Caco-2 (cell line): ENCODE measurements at places on chromosomes 2 and 18.

- DNase-seq = no peak
Observed at GRCh38 chr2:153404792-153405191, 73.8 kb downstream of the RPRM start.

DNA sequence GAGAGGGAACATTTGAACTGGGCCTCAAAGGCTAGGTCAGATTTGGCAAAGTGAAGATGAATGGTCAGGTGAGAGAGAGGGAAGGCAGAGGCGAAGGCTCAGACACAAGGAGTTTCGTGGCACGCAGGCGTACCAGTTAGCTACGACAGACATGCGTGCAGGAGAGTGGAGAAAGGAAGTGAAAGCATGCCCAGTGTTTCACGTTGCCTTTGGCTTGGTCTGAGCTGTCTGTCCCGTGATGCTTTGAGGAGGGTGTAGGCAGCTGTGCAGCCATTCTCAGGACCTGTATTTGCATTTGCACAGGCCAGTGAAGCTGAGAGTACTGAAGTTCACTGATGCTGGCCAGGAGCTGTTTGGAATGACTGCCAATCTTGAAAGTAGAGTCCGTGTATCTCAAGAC lies 69.5 kb downstream of the HNRNPLL start:
- no peak for DNase-seq

DNA sequence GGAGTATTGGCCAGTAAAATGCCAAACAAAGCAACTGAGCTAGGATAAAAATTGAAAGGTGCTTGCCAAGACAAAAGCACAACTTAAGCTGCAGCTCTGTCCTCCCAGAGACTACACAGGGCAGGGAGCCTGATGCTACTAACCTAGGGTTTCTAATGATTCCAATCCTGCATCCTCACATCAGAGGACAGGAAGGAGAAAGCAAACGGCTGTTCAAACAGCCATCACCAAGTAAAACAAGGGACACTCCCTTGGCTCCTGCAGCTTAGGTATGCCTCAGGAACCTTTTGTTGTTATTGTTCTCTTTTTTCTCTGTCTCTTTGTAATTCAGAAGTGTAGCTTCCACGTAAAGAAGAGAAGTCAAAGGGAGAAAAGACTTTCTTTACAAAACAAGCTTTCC lies 99.5 kb downstream of the TCF4 start:
- DNase-seq = no peak

DNA sequence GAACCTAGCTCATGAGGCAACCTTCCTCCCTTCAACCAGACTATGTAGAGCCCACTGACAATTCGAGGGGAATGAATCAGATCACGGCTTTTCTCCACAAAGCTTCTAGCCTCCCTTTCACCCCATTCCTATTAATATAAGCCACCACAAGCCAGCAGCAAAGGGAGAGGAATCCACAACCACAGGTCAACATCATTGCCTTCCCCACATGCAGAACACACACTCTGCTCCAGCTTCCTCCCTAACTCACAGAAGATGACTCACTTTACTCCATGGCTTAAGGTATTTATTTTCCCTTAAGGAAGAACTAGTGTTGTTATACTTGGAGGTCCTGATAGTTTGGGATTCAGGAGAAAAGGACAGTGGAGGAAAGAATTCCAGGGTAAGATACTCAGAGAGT lies 272.2 kb downstream of the C1D start:
- no peak for DNase-seq

GRCh38 chr2:11396021-11396420 lies 51.6 kb upstream of the ROCK2 start:
- DNase-seq = no peak

GRCh38 chr2:189208254-189208653 lies 28.7 kb upstream of the COL5A2 start:
- no peak for DNase-seq

DNA sequence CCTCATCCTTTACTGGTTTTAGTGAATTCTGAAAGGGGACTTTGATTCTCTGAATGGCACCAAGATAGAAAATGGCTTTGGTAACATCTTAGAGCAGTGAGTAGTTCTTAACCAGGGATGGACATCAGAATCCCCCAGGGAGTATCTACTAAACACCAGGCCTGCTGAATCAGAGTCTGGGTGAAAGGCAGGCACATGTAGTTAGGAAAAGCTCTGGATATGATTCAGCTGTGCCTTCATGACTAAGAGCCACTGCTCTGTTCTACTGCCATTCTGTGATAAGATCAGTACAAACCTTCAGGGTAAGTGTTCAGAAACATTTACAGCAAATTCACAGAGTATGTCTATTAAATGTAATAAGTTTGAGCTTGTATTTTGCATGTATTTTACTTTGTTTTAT lies 46.2 kb upstream of the B3GNT2 start:
- DNase-seq = no peak

DNA sequence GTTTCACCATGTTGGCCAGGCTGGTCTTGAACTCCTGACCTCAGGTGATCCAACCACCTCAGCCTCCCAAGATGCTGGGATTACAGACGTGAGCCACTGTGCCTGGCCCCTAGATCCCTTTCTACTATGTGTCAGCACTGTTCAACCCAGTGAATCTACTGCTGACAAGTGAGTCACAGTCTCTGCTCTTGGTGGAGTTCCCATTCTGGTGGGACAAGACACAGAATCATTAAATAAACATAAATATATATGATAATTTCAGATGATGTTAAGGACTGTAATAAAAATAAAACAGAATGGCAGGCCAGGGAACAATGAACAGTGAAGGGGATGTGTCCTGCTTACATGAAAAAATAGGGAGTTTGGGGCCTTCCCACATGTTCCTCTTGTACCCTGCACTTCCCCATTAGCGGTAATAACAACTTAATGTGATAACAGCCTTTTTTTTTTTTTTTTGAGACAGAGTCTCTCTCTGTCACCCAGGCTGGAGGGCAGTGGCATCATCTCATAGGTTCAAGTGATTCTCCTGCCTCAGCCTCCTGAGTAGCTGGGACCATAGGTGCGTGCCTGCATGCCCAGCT lies 112.2 kb downstream of the CPO start:
- DNase-seq = no peak

DNA sequence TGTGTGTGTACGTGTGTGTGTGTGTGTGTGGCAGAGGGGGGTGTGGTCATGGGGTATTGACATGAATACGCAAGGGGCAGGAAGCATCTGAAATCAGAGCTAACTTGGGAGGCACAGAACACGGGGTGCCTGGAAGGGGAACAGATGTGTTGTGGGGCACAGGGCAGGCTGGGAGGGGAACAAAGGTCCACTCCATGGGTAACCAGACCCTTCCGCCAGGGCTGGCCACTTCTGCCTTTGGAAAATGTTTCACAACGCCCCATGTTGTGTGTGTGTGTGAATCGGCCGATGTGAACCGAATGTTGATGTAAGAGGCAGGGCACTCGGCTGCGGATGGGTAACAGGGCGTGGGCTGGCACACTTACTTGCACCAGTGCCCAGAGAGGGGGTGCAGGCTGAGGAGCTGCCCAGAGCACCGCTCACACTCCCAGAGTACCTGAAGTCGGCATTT lies at the start of gene SLC11A1:
Gene SLC11A1 (plus strand): TSS at position 358 of the 451 bp plus-strand sequence. CDS start 96 bp downstream, outside the sequence.
- DNase-seq = no peak

DNA sequence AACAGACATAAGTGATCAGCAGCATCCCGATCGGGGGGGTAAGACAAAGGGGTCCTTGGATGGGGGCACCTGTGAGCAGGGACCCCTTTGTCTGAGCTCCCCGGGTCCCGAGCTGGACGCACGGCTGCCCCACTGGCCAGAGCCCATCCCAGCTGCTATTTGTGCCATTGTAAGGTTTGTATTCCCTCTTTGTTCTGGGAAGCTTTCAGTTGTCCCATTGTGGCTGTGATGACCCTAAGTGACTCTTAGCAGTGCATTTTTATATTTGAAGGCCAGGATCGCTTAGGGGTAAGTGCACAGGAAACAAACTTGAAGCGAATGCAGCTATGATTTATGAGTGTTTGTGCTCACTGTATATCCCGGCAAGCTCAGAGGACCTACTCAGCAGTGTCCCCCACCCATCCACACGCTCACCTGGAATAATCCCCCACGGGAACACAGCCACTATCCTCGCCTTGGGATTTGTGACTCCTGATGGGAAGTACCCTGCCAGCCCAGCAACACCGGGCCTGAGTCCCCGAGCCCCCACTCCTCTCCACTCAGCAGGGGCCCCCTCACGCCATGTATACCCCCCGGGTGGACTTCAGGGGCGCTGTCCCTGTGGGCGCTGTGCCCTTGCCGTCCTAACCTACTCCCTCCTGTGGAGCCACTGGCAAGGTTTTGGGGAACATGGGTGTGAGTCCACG lies 80.1 kb downstream of the MBP start:
- DNase-seq = no peak

DNA sequence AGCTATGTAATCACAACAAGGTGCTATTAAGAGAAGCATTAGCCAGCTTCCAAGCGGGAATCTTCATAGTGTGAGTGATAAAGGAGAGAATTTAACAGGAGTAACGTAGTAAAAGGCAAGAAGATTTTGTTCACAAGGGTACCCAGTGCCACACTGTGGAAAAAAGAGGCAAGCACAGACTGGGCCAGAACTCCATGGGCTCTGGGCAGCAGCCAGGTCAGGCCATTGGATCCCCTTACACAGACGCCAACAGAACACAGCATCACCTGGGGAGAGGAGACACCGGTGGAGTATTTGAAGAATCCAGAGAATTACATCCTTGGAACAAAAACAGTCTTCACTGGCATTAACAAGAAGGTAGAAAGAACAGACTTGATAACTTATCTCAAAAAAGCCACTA lies 21.2 kb downstream of the AMER3 start:
- DNase-seq = peak; percentile 41

GRCh38 chr2:48482313-48482712 lies 47.6 kb upstream of the STON1 start:
- no peak for DNase-seq

GRCh38 chr2:237459741-237460174 lies 27.3 kb upstream of the MLPH start:
- no peak for DNase-seq

DNA sequence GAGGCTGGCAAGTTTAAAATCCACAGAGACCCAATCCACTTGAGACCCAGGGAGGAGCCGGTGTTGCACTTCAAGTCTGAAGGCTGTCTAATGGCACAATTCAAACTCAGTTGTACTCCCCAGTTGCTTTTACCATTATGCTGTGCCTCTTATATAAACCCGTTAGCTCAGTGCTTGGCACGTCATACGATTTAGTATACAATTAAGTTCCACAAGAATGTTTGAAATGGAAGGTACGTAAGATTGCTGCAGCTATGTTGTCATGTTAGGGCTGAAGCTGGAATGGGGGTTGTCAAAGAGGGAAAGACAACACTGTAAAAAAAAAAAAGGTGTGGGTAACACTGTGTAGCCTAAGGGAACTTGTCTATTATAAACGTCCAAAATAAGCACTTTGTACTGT lies 30.2 kb downstream of the LIMS1 start:
- no peak for DNase-seq

- DNase-seq = no peak
Observed at GRCh38 chr2:692767-693166, 15.6 kb upstream of the TMEM18 start.

DNA sequence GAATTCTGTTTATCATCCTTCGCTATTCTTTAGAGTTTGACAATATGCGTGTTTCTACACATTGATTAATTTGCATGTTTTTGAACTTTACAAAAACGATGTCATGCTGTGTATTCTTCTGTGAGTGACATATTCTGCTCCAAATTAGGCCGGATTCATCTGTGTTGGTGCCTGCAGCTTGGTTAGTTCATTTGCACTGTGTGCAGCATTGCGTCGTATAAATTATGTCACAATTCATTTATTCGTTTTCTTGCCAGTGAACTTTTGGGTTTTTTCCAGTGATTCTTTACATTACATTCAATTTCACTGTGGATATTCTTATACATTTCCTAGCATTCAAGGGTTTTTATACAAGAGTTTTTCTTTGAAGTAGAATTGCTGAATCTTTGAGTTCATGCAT lies 118.3 kb downstream of the KCNF1 start:
- DNase-seq = no peak

DNA sequence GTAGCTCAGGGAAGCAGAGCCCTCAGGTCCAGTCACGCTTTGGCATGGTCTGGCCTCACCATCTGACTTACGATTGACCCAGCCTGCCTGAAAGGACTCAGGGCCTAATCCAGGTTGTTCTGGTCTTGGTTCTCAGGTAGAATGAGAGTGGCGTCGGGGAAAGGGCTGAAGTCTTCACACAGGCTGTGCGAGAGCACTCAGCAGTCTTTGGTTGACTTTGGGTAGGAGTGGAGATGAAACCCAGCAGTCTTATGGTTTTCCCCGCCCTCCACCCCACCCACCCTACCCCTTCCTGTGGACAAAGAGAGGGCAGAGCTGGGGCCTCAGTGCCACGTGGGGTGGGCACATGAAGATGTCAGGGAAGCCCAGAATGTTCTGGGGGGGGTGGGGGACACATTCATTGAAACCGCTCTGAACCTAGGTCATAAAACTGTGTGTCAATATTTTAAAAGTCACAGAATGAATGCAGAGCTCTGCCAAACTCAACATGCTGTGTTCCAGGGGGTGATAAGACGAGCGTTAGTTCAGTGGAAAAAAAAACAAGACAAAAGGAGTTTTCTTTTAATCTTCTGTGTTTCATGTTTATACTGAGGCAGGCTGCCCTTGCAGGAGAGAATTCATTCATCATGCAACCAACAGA lies 58.6 kb upstream of the ALPP start:
- no peak for DNase-seq

- no peak for DNase-seq
Observed at GRCh38 chr2:143558665-143559064, 429.4 kb downstream of the ARHGAP15 start.

DNA sequence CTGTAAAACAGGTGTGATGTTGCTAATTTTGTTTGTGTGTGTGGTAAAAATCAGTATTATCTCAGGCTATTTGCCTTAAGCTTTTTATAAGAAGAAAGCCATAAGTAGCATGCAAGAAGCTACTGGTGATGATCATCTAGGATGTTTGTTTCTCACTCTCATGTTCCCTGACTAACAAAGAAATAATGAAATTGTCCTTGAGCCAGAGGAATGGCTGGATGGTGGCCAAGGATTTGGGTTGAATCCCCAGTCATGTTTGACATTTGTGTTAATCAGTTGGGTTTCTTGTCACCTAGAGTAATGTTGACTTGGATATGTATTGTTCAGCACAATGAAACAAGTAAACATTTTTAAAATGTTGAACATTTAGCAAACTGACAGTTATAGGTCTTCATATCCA lies 496.8 kb upstream of the ZEB2 start:
- no peak for DNase-seq

DNA sequence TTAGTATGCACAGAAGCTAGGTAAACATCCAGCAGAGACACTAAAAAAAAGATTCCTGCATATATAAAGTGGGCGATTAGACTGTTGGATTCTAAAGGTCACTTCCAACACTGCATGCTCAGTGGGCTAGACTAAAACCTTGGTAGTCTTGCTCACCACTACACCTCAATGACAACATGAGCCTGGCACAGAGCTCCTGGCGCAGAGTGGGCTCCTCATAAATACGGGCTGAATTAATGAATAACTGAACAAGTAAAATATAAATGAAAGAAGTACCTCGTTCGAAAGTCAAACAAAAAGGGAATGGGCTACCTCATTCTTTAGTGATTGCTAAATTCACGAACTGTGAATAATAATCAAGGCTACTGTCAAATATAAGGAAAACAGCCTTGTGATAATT lies 185.3 kb downstream of the STK39 start:
- DNase-seq = no peak

- DNase-seq = no peak
Observed at GRCh38 chr2:234950730-234951663, 820 bp upstream of the SH3BP4 start.

GRCh38 chr2:127857265-127857808 lies 618 bp downstream of the POLR2D start:
- DNase-seq = peak; percentile 42
